ENCODE measurements at places on chromosomes 3 and 15. TPM values are rescaled to one million over a fixed set of nuclear protein-coding genes. Genes with fewer than 3 reads are reported as not detected.

KIAA1143 gene
- total RNA-seq = 29.7 TPM

ABI3BP gene
- not detected for total RNA-seq

ZPLD1 gene
- not detected for total RNA-seq

ATP13A5 gene
- not detected for total RNA-seq

CLDN1 gene
- not detected for total RNA-seq

INKA1 gene
- 1.00 TPM for total RNA-seq

SYNPR gene
- not detected for total RNA-seq
